ENCODE measurements at places on chromosomes 7 and 10. TPM values are rescaled to one million over a fixed set of nuclear protein-coding genes. Genes with fewer than 3 reads are reported as not detected.

DNA sequence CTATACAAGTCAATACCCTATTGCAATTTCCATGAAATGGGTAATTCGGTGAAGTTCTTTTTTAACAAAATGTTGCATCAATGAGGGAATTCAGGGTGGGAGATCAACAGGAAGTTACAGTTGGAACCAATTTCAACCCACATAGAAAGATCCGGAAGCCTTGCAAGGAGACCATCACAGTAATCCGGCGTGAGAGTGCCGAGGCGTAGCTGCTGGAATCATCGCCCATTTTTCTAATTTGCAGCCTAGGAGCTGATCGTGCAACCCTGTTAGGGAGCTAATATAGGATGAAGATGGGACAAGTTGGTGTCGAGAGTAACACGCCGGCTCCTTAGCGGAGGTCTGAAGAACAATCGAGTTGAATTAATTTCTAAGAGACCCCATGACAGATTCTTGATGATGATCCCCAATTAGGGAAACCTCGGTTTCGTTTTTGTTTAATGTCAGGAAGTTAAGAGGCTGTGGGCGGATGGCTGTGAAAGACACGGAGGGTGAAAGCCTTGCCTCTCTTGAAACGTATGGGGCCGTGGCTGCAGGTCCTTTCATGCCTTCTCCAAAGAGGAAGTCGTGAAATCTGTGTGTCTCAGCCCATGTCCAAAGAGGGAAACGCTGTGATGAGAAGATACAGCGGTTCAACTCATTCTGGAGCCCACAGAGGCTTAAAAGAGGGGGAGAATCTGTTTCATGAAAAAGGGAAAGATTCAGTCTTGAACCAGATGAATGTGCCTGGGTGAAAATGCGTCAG, 51.2 kb upstream of the CARD11 start:
- no peaks in the 10 kb centered on the region for H3K36me3 ChIP-seq
- H3K4me3 ChIP-seq = no peak overlapping the region
- H3K27me3 ChIP-seq = no peaks in the 10 kb centered on the region
- no peak for DNase-seq
- no peak overlapping the region for H3K27ac ChIP-seq

- no peaks in the 10 kb centered on the region for H3K27me3 ChIP-seq
- no peaks in the 10 kb centered on the region for H3K4me1 ChIP-seq
- DNase-seq = no peak
- no peak overlapping the region for H3K27ac ChIP-seq
These were observed 1358.7 kb upstream of the SORCS1 start for GRCh38 chr10:108523016-108523800.

DNA sequence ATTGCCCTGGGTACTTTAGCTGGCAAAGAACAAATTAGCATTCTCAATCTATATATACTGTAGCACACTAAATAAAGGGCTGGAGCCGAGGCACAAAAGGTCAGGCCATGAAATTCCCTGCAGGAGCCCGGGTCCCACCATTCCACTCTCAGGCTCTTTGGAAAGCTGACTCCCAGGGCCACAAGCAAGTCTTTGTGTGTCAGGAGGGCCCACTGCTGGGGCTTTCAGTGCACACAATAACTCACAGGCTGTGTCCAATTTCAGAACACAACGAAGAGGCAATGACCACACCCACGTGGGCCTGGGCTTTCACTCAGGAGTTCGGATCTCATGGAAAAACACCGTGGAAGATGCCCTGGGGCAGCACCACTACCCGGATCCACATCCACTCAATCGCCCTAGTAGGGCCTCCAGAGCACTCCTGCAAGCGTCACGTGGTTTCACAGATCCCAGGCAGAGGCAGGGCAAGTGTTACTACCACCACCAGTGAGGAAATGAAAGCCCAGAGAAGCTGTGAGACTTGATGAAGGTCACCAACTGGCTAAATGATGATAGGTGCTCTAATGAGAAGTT, 60.3 kb downstream of the COBL start:
- peak; percentile 37 for DNase-seq
- H3K27ac ChIP-seq = peak overlapping the region; percentile 45
- H3K4me3 ChIP-seq = peak overlapping the region; percentile 29

- no peak for DNase-seq
- peaks cover 5% of the 10 kb centered on the region for H3K36me3 ChIP-seq
- H3K4me3 ChIP-seq = peak overlapping the region; percentile 2
- peak overlapping the region; percentile 44 for H3K27ac ChIP-seq
These were observed 22.9 kb upstream of the IFIT2 start for GRCh38 chr10:89278900-89279392.

GRCh38 chr10:52387744-52388143, 73.7 kb downstream of the DKK1 start:
- H3K27me3 ChIP-seq = no peaks in the 10 kb centered on the region
- peak overlapping the region; percentile 91 for H3K27ac ChIP-seq
- peak overlapping the region; percentile 31 for H3K4me3 ChIP-seq
- H3K36me3 ChIP-seq = peaks cover 8% of the 10 kb centered on the region
- peaks cover 33% of the 10 kb centered on the region for H3K4me1 ChIP-seq

DNA sequence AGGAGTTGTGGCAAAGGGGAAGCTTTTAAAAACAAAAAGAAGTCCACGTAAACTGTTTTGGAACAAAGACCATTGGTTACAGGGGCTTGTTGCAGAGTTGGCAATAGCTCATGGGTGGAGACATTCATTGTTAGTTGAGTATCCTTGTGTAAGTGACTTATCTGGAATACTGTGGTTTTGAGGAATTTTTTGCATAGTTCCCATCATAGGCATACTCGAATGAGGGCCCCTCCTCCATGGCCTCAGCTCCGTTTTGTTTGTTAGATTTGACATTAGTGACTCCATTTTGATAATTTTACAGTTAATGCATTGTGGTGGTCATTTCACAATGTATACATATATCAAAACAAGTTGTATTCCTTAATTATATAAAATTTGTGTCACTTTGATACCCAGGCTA, 12.8 kb upstream of the SMKR1 start:
- no peaks in the 10 kb centered on the region for H3K36me3 ChIP-seq
- no peak overlapping the region for H3K27ac ChIP-seq
- no peak for DNase-seq
- H3K27me3 ChIP-seq = no peaks in the 10 kb centered on the region
- H3K4me3 ChIP-seq = no peak overlapping the region

GRCh38 chr10:111360260-111360925, 283.6 kb downstream of the ADRA2A start:
- no peaks in the 10 kb centered on the region for H3K36me3 ChIP-seq
- H3K4me3 ChIP-seq = no peak overlapping the region
- H3K27ac ChIP-seq = no peak overlapping the region
- H3K27me3 ChIP-seq = no peaks in the 10 kb centered on the region
- peaks cover 8% of the 10 kb centered on the region for H3K4me1 ChIP-seq

DNA sequence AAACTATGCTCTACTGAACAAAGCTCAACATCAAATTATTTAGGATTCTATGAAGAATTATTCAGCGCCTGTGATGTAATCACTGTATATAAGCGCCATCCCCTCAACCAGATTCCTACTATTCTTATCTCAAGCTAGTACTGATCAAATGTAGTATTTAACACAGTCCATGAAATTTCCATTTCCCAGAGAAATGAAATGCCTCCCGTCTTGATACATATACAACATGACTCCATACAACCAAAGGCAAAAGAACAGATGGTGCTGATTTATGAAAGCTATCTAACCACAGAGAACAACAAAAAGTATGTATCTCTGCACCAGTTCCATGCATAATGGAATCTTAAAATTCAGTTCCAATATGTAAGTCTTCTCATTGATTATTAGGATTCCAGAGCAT, 406.1 kb downstream of the PARD3 start:
- peaks cover 67% of the 10 kb centered on the region for H3K4me1 ChIP-seq
- H3K27me3 ChIP-seq = no peaks in the 10 kb centered on the region
- H3K4me3 ChIP-seq = no peak overlapping the region
- no peak for DNase-seq
- H3K36me3 ChIP-seq = peaks cover 3% of the 10 kb centered on the region

DNA sequence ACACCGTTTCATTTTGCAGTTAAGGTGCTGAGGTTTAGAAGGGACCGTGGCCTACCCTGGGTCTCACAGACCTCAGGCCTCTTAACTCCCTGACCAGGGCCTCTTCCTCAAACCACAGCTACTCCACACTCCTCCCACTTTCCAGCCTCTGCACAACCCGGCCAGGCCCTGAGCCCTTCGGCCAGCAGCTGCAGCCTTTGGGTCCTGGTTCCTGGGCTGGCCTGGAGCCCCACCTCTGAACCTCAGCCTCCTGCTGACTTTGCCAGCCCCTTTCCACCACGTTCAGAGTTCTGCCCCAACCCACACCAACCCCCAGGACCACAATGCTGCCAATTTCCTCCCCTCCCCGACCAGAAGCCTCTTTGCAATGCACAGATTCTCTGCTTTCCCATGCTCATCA, 84.1 kb downstream of the VOPP1 start:
- no peaks in the 10 kb centered on the region for H3K4me1 ChIP-seq
- DNase-seq = no peak
- no peaks in the 10 kb centered on the region for H3K27me3 ChIP-seq
- peaks cover 19% of the 10 kb centered on the region for H3K36me3 ChIP-seq
- no peak overlapping the region for H3K4me3 ChIP-seq

DNA sequence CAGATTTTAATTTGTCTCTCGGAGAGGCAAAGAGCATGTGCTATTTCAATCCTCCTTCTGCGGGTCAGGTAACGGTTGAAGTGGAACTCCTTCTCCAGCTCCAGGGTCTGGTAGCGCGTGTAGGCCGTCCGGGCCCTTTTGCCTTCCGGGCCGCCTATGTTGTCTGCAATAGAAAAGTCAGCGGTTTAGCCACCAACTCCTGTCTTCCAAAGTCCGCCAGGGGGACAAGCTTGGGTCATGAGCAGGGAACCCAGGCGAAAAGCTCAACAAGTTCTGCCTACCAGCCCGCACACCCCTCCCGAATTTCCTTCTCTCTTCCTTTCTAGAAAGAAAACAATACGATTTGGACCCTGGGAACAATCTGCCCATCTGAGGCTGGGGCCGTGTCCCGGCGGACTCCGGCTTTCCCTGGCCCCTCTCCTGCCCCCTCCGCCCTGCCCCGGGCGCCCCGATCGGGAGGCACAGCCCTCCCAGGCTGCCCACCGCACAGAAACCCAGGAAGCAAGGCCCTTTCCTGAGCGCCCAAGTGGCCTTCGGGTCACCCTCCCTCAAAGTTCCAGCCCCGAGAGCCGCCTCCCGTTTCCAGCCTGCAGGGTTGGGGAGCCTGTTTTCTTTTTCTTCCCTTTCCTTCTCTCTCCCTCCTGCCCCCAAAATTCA, 1.4 kb downstream of the HOXA5 start:
- H3K4me3 ChIP-seq = no peak overlapping the region
- DNase-seq = no peak
- no peaks in the 10 kb centered on the region for H3K27me3 ChIP-seq
- peaks cover 10% of the 10 kb centered on the region for H3K4me1 ChIP-seq
- no peak overlapping the region for H3K27ac ChIP-seq
- H3K36me3 ChIP-seq = no peaks in the 10 kb centered on the region

- no peak overlapping the region for H3K4me3 ChIP-seq
- H3K4me1 ChIP-seq = peaks cover 67% of the 10 kb centered on the region
- peak overlapping the region; percentile 97 for H3K27ac ChIP-seq
- no peak for DNase-seq
These were observed 9.0 kb downstream of the SPOCK2 start for GRCh38 chr10:72079356-72079755.

- H3K27ac ChIP-seq = no peak overlapping the region
- no peaks in the 10 kb centered on the region for H3K36me3 ChIP-seq
- no peak for DNase-seq
- no peak overlapping the region for H3K4me3 ChIP-seq
- H3K4me1 ChIP-seq = no peaks in the 10 kb centered on the region
These were observed 198.0 kb downstream of the PHF14 start for GRCh38 chr7:11171569-11172192.

DNA sequence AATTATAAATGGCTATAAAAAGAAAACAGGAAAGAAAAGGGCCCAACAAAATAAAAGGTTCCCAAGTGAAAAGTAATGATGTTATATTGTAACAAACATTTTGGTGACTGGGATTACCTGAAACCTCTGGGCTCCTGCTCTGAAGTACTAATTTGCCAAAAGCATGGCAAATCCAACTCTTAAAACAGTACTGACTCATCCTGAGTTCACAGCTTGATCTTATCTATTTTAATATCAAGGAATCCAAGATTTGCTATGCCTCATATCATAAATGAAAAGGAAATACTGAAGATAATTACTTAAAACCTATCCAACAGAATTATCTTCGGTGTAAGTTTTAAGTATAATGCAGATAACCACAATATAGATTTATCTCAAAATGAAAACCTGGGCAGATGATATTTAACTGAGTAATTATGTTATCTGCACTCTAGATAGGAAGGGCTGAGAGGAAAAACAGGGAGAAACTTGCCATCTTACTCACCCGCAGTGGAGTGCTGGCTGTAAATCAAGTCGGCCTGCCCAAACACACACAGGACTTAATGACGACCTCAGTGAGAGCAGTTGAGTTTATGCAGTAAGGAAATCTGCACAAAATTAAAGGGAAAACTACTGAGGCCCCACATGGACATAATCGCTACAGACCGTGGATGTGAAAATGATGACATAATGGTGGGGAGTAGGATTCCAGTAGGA, 48.4 kb downstream of the MPP7 start:
- no peaks in the 10 kb centered on the region for H3K27me3 ChIP-seq
- no peaks in the 10 kb centered on the region for H3K36me3 ChIP-seq
- no peak for DNase-seq
- no peak overlapping the region for H3K27ac ChIP-seq
- no peak overlapping the region for H3K4me3 ChIP-seq

DNA sequence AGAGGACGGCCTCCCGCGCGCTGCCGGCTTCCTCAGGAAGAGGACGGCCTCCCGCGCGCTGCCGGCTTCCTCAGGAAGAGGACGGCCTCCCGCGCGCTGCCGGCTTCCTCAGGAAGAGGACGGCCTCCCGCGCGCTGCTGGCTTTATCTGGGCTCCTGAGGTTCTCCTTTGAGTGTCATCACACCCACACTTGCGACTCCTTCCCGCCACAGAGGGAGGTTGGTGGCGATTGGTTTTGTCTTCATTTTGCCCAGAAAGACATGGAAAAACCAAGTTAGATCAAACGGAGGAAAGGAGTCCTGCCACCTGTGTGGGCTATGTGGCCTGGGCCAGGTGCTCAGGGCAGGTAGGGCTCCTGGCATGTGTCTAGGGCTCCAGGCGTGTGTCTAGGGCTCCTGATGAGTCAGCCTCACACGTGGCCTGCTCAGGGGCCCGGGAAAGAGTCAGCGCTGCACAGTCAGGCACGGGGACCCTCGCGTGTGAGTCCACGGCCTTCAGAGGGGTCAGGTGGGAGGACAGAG, 138.0 kb downstream of the VIPR2 start:
- no peak overlapping the region for H3K4me3 ChIP-seq
- H3K4me1 ChIP-seq = no peaks in the 10 kb centered on the region
- no peak for DNase-seq
- H3K27me3 ChIP-seq = peaks cover 30% of the 10 kb centered on the region
- H3K27ac ChIP-seq = no peak overlapping the region

DNA sequence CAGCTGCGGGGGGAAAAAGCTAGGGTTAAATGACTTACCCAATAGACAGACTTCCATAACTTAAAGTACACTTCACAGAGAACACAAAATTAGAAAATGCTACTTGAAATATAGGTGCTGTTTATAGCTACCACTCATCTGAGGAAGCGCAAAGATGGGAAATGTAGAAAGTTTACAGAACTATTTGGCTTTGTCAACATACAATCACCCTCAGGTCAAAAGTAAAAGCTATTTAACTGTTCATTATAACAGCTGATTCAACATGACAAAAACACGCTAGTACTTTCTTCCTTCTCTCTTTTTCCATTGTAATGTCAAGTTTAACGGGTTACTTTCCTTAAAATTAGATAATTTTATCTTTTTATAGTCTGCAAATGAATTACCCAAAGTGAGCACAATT, 51.2 kb downstream of the PUS7 start:
- no peaks in the 10 kb centered on the region for H3K27me3 ChIP-seq
- H3K4me1 ChIP-seq = no peaks in the 10 kb centered on the region
- H3K27ac ChIP-seq = no peak overlapping the region
- DNase-seq = no peak
- H3K36me3 ChIP-seq = peaks cover 10% of the 10 kb centered on the region

The UNCX gene
- not detected for total RNA-seq

The DGKI gene
- not detected for total RNA-seq

The CLRN3 gene
- 0.52 TPM for total RNA-seq

The MOSPD3 gene
- 11.7 TPM for total RNA-seq

The IRF5 gene
- 11.4 TPM for total RNA-seq

The SFMBT2 gene
- 1.7 TPM for total RNA-seq

Data from Calu3 (cell line).